Chondrocyte (in vitro differentiated cells): ENCODE measurements at places on chromosomes 12 and 14.

GRCh38 chr14:74549588-74549987 lies 56.0 kb downstream of the ISCA2 start:
- no peak for DNase-seq

DNA sequence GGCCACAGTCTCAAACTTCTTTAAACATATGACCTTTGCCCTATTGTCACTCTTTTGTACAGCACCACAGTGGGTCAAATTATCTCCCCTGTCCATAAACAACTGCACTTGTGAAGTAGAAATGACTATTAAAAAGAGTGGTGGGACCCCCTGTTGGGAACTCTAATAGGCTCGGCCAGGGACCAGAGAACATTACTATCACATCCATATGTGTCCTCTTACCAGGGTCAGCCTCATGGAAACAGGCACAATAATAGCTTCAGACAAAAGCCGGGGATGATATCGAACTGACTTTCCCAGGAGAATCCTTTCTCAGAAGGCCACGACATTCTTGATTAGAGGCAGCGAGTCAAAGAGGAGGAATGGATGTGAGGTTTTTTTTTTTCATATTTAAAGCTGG lies 96.6 kb downstream of the NKX2-1 start:
- no peak for DNase-seq

DNA sequence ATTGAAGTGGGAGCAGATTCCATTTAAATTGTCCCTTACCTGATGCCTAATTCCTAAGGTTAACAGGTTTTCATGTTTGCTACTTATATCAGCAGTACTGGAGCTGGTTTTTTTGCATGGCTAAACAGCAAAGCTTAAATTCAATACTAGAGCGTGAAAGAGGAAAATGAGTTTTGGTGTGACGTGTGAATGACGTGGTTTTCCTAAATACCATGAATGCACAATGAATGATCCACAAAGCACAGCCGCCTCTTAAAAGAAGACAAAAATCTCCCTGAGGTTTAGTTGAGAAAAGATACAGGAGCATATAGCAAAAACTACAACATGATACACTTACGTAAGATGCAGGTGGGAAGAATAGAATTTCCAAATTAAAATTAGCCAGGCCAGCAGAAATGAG lies 731.1 kb downstream of the DIO2 start:
- no peak for DNase-seq

GRCh38 chr14:34199585-34199984 lies 248.7 kb upstream of the EGLN3 start:
- DNase-seq: no peak

DNA sequence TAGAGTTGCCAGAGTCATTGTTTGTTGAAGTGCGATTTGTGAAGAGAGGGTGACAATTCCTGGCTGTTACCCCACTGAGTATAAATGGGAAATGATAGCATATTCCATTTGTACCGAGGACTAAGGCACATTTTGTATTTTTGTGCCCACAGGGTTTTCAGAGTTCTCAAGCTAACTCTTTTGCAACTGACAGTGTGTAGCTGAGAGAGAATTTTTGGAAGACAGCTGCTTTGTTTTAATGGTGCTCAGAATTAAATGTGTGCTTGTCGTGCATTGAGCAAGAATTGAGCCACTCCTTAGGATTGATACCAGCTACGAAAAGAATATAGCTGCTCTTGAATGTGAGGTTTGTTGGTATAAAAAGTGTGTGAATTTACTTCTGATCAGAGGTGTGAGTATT lies 21.7 kb downstream of the ANKRD13A start:
- no peak for DNase-seq

DNA sequence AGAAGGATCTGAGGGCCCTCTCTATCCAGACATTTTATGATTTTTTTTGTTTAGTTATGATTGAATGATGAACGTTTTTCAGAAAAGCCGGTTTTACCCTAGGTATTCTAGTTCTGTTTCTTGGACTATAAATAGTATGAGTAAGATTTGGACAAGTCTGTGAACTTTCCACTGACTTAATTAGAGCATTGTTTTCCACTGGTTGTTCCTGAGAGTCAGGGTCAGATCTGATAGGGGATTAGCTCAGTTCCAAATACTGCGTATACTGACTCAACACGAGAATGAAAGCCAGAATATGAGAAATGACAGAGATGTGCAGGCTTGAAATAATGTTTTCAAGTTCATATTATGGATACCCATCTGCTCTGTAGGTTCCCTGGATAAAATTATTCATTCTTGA lies 361.6 kb downstream of the AEBP2 start:
- no peak for DNase-seq

- DNase-seq: no peak
Observed at GRCh38 chr14:39376667-39377403, 55.4 kb downstream of the FBXO33 start.

- no peak for DNase-seq
Observed at GRCh38 chr12:45458854-45459807, 243.2 kb downstream of the ANO6 start.

DNA sequence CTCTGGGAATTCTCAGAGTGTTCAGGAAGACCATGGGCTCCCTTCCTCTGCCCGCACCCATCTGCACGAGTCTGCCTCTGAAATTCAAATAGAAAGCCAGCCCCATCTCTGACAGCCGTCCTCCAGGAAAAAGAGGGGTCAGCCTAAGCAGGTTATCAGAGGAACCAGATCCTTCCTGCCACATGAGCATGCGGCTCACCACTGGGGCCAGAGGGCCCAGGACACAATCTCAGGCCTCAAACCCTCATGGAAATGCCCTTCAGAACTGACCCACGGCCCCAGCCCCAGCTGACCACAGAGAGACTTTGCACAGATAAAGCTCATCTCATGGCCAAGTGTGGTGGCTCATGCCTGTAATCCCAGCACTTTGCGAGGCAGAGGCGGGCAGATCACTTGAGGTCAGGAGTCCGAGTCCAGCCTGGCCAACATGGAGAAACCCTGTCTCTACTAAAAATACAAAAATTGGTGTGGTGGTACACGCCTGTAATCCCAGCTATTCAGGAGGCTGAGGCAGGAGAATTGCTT lies 23.2 kb downstream of the PXN start:
- DNase-seq: no peak

DNA sequence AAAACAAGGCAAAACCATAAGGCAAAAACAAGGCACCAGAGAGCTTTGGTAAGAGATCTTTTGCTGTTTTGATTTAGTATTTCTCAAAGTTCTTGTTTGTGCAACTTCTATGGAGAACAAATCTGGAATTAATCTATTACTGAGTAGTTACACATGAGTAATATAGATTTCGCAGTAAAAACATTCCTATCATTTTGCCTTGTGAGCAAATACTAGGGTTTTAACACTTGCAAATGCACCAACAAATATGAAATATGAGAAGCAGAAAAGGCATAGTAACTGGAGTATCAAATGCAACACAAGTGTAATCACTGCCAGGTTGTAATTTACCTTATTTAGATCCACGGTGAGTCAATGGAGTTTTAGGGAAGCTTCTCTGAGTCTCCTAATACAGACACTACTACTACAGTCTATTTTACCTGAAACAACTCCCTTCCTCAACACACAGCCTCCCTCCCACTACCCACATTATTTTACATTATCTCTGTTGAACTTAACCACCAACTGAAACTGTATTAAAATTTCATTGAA lies 324.1 kb downstream of the FLRT2 start:
- no peak for DNase-seq

- no peak for DNase-seq
Observed at GRCh38 chr14:37054144-37054543, 118.3 kb downstream of the SLC25A21 start.

GRCh38 chr12:26108915-26109314 lies 15.9 kb downstream of the BHLHE41 start:
- no peak for DNase-seq

- no peak for DNase-seq
Observed at GRCh38 chr12:82883394-82884355, 197.0 kb downstream of the TMTC2 start.

DNA sequence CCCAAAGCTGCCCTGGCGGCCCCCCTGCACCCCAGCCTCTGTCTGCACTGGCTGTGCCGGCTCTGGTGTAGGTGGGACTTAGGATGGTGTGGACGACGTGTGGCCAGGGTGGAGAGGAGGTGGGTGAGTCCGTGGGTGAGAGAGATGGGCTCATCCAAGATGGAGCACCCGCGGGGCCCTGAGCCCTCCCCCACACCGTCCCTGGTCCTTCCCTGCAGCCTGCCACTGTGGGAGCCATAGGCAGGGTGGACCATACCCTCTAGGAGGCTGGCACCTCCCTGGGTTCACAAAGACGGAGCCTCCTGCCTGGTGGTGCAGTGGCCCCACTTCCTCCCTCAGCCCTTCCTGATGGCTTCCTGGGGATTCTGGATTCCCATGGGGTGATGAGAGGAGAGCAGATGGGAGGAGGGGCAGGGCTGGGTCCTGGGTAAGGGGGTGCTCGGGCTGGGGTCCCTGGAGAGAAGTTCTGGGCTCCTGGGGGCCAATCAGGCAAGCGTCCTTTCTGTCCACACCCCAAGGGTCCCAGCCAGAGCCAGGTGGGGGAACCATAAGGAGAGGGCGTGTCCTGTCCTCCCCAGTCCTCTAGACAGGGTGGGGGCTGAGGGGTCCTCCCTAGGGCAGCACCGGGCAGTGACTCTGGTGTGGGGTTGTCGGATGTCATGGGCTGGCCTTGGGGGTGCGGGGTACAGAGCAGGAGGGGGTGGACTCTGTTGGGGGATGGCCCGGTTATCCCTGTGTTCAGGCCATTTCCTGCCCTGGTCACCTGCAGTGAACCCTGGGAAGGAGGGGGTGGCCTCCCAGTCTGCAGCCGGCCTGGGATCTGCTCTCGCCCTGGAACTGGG lies 384.8 kb downstream of the TMEM121 start:
- peak; percentile 77 for DNase-seq

- no peak for DNase-seq
Observed at GRCh38 chr12:21891751-21892217, 49.4 kb downstream of the ABCC9 start.

- DNase-seq: no peak
Observed at GRCh38 chr14:53214384-53214783, 61.3 kb upstream of the DDHD1 start.

- DNase-seq: no peak
Observed at GRCh38 chr12:97637770-97638169, 175.2 kb downstream of the RMST start.

GRCh38 chr14:31292937-31293616 lies 85.5 kb upstream of the HECTD1 start:
- no peak for DNase-seq

DNA sequence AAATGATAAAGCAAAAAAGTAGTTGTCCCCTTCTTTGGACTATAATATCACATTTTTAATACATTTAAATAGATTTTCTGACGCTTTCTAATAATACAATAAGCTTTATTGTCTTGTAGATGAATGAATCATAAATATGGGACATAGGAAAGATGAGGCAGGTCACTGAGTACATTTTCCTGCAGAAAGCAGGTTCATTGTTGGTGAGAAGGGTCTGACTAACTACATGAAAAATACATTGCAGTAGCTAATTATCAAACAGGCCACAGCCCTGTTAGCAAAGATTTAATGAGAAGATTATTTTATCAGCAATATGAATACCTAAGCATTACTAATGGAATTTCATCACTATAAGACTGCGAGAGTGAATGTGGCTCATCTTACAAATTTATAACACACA lies 45.6 kb downstream of the ABCD2 start:
- no peak for DNase-seq

DNA sequence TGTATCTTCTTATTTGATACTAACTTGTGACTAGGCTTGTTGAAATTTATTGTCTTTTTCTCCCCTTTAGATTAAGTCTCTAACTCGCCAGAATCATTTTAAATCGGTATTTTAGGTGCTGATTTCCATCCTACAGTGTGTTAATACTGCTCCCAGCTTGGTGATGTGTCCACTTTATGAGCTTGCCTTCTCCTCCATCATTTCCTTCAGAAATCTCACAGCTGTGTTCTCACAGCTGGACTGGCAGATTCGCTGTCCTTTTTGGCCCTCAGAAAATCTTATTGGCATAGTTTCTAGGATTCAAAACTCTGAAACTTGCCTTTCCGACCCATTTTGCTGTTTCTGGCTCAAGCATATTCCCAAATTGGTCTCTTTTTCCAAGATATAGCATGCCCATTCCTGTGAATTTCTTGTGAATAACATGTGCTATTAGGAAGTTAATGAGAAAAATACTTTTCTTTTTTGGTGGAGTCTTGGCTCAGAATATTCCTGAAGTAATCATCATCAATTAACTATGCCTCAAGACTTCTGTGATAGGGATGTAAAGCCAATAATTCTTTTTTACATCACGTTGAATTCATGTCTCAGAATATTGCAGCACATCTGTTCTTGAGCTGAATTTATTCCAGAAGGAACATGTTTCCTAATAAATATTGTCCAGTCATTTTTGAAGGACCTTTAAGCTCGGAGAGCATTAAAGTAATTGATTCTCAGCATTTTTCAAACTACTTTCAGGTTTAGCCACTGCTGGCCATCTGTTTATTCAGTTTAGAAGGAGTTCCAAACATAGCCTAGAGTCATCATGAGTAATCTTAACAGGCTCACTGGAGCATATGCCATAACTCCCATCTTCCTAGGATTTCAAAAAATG lies 50.0 kb upstream of the USP44 start:
- DNase-seq: no peak

DNA sequence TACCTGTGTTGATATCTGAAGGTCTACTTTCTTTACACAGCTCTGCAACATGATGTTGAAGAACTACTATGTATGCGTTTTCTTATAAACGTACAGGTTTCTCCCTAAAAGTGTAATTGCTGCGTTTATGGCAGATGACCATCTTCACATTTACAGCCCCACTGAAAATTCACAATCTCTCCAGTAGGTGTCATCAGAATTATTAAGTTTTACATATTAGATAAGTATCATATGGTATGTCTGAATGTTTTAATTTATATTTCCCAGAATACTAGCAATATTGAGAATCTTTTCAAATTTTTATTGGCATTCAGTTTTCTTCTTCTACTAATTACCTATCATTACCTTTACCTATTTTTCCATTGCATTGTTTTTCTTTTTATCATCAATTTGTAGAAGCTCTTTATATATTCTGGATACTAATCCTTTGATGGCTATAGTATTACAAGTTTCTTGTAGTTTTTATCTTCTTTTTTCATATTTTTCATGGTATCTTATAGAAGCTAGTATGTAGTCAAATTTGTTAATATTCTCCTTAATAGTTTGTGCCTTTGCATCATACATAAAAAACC lies 123.5 kb downstream of the CAPZA3 start:
- no peak for DNase-seq

DNA sequence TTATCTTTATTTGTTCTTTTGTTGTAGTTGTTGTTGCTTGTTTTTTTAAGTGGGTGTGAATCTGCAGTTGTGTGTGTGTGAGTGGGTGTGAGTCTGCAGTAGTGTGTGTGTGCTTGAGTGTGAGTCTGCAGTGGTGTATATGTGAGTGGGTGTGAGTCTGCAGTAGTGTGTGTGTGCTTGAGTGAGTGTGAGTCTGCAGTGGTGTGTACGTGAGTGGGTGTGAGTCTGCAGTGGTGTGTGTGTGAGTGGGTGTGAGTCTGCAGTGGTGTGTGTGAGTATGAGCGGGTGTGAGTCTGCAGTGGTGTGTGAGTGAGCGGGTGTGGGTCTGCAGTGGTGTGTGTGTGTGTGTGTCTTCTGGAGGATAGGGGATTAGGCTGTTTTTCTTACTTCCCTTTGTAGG lies 1186.8 kb upstream of the SEL1L start:
- no peak for DNase-seq

GRCh38 chr12:55915482-55915859 lies 12.2 kb downstream of the PYM1 start:
- DNase-seq: no peak
